ENCODE measurements at places on chromosomes 6 and 20.
A peak's percentile ranks its signal among the peaks of the same experiment; 100 is the strongest.

DNA sequence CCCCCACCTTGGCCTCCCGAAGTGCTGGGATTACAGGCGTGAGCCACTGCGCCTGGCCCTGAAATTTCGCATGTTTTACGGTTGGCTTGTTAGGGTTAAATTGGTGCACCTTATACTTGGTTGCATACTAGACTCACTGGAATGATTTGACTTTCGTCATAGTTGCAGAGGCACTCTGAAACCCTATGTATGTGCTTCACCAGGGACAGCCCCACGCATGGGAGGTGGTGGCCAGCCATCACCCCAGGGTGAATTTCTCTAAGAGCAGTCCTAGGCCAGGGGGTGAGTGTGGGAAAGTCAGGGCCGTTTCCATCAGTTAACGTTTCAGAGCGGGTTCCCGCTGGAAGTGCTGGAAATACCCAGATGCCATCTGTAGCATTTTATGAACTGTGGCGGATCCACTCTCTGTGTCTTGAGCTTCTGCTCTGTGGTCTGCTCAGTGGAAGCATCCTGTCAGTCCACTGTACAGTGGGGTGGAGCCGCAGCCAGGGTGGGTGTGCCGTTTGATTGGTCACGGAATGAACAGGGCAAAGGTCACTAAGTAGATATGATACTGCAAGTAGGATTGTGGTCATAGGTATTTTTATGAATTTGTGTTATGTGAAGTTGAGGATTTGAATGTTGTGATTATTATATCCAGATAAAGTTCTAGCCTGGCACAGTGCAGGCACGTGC, 13.2 kb downstream of the DNAJC5 start:
- no peak for DNase-seq

GRCh38 chr20:10007747-10008146, 27.0 kb upstream of the ANKEF1 start:
- no peak for DNase-seq

GRCh38 chr6:87151781-87152525, 3.4 kb upstream of the ZNF292 start:
- DNase-seq: peak; percentile 39

DNA sequence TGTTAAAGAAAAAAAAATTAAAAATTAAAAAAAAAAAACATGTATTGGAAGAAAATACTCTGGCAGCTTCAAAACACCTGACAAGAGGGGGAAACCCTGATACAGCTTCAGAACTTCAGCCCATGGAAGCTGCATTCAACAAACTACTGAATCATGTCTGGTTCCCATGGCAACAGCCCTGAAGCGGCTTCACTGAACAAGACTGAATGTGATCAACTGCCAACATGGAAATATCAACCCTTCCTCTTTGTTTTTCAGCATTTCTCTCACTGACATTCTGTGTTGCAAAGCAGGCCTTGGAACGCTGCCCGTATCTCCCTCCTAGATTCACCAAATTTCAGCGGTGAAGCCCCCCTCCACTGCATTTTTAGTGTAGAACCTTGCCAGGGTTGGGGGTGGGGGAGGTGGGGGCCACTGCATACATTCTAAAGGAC, 91.3 kb upstream of the SHLD1 start:
- DNase-seq: peak; percentile 26

GRCh38 chr6:18596531-18596835, 209.3 kb downstream of the RNF144B start:
- no peak for DNase-seq

DNA sequence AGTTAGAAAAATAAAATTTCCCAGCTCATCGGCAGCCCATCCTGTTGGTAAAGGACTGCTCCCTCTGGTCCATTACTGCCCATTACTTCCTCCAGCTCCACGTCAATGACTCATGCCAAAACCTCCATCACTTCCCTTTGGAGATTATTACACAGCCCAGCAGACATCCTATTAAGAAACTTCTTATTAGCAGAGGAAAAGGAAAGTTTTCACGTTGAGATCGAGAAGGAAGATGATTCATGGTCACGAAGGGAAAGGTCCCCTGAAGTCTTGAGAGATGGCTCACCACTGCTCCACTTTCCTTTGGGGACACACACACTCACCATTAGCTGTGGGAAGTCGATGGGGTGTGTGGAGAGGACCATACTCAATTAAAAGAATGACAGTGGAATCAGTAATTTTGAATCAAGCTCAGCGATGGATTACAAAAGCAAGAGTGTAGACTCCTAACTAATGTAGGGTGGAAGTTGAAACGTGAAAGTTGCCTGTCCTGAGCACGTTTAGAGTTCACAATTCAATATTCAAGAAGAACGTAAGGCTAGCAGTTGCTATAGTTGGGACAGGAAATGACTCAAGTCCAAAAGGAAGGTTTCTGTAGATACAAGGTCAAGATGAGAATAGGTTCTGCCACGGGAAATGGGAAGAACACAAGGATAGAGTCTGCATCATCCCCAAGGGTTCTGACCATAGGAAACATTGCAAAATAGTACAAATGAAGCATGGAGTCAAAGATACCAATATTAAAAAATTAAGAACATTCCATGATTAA, 21.6 kb downstream of the SASH1 start:
- DNase-seq: no peak

DNA sequence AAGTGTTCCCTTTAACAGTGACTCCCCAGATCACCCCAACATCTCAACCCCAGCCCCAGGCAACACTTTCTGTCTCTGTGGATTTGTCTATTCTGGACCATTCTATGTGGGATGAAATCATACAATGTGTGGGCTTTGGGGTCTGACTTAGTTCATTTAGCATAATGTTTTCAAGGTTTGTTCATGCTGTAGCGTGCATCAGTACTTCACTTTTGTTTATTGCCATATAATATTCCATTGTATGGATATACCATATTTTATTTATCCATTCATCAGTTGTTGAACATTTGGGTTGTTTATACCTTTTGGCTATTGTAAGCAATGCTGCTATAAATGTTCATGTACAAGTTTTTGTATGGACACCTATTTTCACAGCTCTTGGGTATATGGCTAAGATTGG, 31.0 kb downstream of the FOXF2 start:
- no peak for DNase-seq

- no peak for DNase-seq
These were observed 474.7 kb downstream of the EPM2A start for GRCh38 chr6:145260484-145261175.

DNA sequence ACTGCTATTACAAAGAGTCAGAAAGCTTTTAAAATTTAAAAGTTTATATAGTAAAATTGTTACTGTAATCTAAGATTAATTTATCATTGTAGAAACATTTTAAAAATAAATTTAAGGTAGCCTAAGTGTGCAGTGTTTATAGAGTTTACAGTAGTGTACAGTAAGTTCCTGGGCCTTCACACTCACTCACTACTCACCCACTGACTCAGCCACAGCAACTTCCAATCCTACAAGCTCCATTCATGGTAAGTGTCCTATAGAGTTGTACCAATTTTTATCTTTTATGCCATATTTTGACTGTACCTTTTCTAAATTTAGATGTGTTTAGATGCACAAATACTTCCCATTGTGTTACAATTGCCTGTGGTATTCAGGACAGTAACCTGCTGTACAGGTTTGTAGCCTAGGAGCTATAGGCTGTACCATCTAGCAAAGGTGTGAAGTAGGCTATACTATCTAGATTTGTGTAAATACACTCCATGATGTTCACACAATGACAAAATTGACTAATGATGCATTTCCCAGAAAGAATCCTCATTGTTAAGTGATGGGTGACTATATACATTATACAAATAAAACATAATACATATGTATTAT, 10.2 kb upstream of the TMEM170B start:
- DNase-seq: no peak

- no peak for DNase-seq
These were observed 17.4 kb downstream of the SHLD1 start for GRCh38 chr20:5767493-5768098.

DNA sequence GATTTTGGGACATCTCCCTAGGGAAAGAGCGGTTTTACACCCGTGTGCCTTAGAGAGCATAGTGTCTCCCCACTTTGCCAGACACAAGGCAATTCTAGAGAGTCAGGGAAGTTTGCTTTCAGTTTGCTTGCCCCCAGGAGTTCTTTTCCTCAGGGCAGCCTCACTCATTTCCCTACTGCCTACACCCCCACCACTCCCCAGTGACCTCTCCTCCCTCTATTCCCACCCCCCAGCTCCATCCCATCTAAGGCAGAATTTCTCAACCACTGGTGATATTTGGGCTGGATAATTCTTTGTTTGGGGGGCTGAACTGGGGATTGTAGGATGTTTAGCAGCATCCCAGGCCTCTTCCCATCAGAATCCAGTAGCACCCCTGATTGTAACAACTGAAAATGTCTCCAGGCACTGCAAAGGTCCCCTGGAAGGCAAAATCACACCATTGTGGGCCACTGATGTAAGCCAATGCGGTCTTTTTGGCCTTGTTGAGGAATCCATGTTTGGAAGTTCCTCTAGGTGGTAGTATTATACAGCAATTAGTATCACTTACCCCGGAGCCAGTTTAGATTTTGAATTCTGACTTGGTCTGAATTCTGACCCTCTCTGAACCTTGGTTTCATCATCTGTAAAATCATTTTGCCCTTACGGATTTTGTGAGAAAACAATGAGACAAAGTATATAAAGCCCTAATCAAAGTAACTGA, 1.3 kb downstream of the EPPIN start:
- DNase-seq: no peak

DNA sequence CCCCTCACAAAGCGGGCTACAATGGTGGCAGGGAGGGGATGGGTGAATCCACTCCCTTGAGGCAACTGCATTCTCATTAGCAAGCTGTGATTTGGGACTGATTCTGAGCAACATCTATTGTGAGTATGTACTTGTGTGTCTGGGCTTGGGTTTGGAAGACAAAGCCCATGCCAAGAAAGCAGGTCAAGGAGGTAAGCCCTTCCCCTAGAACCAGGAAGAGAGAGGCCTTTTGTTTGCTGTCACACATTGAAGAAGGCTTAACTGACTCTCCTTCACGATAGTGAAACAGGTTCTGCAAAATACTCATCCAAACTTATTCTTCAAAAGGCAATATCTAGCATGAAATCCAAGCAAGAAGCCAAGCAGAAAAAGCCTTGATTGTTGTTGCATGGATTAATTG, 403.1 kb upstream of the ID4 start:
- DNase-seq: no peak

GRCh38 chr6:37141281-37142049, 28.5 kb upstream of the PIM1 start:
- DNase-seq: no peak

- no peak for DNase-seq
These were observed 592.2 kb downstream of the DHX35 start for GRCh38 chr20:39554341-39554740.

- no peak for DNase-seq
These were observed 8.3 kb downstream of the CD109 start for GRCh38 chr6:73704260-73704659.

DNA sequence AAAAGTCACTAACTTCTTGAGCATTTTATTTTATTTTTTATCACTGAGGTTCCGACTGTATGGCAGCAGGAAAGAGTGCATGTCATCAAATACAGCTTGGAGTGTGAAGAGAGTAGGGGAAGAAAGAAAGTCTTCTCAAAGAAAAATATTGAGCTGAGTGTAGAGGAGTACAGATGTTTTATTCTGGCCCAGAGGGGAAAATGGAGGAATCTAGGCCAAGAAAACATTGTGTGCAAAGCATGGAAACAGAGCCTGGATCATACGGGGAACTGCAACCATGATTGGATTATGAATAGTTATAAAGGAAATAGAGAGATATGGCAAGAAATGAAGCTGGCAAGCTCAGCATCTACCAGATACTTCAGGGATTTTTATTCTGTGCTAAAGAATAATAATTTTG, 104.2 kb upstream of the SCGN start:
- DNase-seq: no peak

DNA sequence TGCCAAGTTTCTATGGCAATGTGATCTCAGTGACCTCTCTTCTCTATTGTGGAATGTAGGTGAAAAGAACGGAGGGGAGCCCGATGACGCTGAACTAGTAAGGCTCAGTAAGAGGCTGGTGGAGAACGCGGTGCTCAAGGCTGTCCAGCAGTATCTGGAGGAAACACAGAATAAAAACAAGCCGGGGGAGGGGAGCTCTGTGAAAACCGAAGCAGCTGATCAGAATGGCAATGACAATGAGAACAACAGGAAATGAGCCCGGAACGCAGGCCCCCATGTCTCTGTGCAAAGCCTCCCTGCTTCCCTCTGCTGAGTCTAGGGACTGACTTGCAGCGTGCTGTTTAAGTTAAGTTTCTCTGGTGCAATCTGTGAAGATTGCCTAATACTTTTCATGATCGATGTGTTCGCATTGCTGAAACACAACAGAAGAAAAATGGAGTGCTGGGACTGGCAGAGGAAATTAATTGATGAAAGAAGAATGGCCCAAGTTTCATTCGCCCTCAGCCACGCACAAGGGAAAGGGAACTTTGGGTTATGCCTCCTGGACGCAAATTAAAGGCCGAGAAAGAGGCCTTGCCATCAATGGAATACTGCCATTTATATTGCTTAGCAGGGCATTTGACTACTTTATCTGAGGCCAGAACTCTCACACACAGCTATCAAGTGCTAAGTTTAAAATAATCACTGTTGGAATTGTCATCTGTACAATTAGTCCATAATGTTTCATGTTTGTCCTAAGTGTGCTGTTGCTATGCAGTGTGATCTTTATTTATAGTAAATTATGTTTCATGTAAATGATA, 146.4 kb downstream of the AKAP7 start:
- DNase-seq: peak; percentile 26

GRCh38 chr6:150142097-150142669, 661 bp upstream of the PPP1R14C start:
- no peak for DNase-seq

- DNase-seq: no peak
These were observed 18.5 kb downstream of the RNF144B start for GRCh38 chr6:18405477-18406293.

GRCh38 chr6:42406306-42407280, 45.1 kb downstream of the TRERF1 start:
- DNase-seq: no peak

DNA sequence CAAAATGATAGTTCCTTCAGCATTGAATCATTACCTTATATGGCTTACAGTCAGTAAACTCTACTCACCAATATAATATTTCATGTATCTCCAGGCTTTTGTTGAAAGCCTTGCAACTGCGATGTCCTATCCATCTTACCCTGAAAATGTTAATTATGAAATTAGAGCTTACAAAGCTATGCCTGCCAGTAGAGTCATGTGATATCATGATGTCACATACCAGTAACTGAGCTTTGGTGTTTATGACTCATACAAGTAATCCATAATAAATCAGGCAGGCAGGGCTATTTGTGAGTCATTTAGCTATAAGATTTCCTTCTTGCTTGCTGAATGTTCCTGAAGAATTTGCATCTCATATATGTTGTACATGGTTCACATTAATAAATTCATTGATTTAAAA, 44.9 kb upstream of the FAM83B start:
- DNase-seq: no peak

- DNase-seq: no peak
These were observed 30.7 kb downstream of the CHD6 start for GRCh38 chr20:41587523-41587922.

Data from stimulated activated CD8-positive, alpha-beta memory T cell treated with anti-CD3 and anti-CD28 coated beads, Interleukin-7, amount 100 ng/mL, for 4 hours (primary cell).